Spleen (tissue), 13 donors: ENCODE measurements at places on chromosomes 12 and 14.

GRCh38 chr12:129009833-129010622, 156.8 kb downstream of the GLT1D1 start:
- no peak for DNase-seq

- no peak for DNase-seq
These were observed 2.4 kb upstream of the A2M start for GRCh38 chr12:9118158-9118557.

GRCh38 chr14:42490536-42490935, 883.9 kb downstream of the LRFN5 start:
- no peak for DNase-seq

DNA sequence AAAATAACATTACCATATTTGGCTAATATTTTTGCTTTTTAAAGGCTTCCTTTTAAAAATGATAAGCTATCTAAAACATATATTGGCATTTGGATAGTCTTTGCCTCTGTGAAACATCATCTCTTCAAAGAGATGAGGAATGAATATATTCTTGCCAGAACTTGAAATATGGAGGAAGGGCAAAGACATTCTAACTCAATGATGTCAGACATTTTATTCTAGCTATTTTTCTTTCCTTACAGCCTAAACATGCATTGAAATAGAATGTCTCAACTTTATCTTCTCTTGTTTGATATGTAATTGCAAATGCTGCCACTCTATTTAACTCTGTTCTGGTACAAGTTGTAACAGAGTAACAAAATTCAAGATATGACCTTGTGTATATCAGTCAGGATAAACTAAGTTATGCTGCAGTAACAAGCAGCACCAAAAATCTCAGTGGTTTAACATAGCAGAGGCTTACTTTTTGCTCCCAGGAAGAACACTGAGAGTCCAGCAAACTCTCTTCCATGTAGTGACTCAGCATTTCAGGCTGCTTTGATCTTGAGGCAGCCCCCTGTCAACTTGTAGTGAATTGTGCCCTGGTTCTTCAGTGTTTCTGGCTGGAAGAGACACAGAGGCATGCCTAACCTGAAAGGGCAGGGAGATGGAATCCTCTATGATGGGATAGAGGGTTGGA, 11.0 kb downstream of the IRAK3 start:
- no peak for DNase-seq

- no peak for DNase-seq
These were observed 321.3 kb downstream of the AEBP2 start for GRCh38 chr12:19760611-19761010.

GRCh38 chr12:19451196-19451595, 11.9 kb downstream of the AEBP2 start:
- DNase-seq, result no peak

GRCh38 chr12:91307957-91308670, 125.5 kb upstream of the DCN start:
- DNase-seq, result no peak

DNA sequence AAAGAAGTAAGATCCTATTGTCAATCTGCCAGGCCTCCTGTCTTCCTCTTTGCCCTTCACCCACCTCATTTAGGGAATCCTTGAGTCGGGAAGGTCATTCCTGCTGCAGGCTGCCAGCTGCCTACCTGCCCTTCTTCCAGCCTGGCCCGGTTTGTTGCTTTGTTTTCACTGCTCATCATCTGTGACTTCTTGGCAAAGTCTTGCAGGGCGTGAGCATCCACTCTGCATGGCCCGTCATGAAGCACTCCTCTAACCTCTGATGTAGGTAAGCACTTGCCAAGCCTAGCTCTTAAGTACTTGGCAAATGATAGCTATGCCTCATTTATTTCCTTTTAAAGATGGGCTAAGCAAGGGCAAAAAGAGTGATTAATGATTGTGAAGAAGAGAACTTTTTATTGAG, 192.8 kb downstream of the NRXN3 start:
- DNase-seq, result no peak

GRCh38 chr12:128316078-128316477, 49.1 kb downstream of the TMEM132C start:
- no peak for DNase-seq

DNA sequence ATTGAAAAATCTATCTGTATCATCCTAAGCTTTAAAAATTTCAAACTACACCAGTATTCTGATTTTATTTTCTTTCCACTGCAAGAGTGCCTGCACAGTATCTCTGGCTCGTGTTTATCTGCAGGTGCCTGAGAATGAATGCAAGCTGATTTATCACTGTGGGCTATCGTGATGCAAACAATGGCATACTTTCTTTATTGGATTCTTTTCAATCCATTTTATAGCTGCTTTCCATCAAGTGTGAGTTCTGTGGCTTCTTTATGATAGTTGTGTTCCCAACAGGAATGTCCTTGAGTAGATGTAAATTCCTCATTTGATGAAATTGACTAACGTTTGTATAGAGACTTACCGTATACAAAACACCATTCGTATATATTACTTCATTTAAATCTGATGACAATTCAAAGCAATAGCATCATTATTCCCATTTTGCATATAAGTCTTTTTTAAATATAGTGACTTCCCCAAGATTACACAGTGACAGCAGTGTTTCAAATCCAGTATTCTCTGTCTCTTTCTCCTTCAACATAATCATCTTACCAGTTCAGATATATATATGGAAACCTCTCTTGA, 160.3 kb upstream of the ABCD2 start:
- DNase-seq, result no peak

GRCh38 chr14:103398427-103399195, 13.4 kb downstream of the MARK3 start:
- no peak for DNase-seq

DNA sequence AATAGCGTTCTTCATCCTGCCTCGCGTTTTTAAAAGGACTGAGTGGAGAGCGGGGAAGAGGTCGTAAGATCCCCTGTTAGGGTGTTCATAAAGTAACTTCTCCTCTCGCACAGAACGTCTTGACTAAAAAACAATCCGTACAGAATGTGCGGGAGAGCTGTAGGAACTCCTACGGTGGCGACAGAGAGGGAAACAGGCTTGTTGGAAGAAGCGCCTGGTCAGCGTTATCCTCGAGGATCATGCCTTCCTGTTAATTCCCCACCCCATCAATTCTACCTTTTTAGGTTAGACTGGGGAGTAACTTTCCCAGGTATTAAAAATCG, 399 bp upstream of the WASHC4 start:
- no peak for DNase-seq

DNA sequence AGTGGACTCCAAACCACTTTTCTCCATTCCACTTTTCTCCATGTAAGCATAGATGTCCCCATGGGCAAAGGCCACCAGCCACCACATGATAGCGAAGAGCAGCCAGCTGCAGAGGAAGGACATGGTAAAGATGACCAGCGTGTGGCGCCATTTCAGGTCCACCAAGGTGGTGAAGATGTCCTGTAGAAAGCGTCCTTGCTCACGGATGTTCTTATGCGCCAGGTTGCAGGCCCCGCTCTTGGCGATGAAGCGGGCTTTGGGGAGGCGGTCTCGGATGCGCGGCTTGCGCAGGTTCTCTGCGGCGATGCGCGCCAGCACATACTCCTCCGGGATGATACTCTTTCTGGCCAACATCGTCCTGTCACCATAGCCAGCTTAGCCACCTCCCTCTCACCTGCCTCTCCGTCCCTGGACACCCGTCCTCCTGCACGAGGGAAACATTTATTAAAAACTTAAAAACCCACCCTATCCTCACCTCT, 1.2 kb downstream of the KCNJ8 start:
- DNase-seq, result no peak

GRCh38 chr14:21846227-21846885, 172.7 kb upstream of the OR4E1 start:
- peak; percentile 82 for DNase-seq

GRCh38 chr12:51548241-51548640, 42.8 kb upstream of the SCN8A start:
- no peak for DNase-seq

DNA sequence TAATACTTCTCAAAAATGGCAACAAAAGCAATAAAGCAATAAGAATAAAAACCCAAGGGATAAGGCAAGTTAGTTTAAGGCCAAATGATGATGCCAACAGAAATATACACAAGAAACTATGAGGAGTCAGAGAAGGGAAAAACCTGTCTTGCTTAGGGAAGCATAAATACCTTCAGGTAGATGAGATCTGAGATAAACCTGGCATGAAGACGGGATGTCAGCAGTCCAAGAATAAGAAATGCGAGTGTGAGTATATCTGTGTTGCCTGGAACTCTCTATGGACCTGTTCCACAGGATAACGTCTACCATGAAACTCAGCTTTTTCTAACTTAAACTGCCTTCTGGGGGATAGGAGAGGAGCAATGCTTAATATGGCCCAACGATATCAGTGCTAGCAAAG, 30.6 kb downstream of the KCNH5 start:
- no peak for DNase-seq

DNA sequence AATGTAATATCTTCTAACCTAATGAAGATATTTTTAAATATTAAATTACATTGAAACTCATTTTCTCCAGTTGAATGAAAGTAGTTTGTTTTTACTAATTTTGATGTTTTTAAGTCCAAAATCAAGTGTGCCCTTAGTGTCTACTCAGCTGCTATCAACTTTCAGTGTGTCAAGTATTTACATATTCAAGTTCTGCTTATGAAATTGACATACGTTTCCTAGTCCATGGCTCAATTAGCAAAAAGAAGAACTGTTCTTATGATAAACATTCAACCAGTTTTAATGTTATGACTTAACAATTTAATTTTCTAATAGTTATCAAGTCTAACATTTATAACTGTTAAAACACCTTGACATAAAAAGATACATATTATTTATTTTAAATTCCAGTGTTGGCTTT, 137.1 kb downstream of the DUSP6 start:
- DNase-seq, result no peak

DNA sequence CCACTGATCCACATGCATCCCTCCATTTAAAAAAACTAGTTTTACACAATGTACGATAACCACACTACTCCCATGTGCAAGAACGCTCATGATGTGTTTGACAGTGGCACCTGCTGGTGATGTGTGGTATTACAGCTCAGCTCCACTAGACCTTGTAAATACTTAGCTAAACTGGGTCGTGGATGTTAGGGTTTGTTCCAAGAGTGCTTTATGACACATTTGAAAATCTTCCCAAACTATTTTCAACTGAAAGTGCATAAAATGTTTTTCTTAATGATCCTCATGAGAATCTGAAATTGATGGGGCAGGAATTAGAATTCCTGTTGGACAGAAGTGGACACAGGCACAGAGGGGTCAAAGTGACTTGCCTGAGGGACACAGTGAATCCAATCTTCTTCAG, 99.2 kb downstream of the SCARB1 start:
- no peak for DNase-seq

GRCh38 chr12:2639020-2639298, 155.8 kb upstream of the FKBP4 start:
- DNase-seq, result no peak

GRCh38 chr14:92414690-92415445, 91.9 kb downstream of the SLC24A4 start:
- DNase-seq, result no peak

- no peak for DNase-seq
These were observed 141.5 kb upstream of the ARID2 start for GRCh38 chr12:45587877-45588533.

DNA sequence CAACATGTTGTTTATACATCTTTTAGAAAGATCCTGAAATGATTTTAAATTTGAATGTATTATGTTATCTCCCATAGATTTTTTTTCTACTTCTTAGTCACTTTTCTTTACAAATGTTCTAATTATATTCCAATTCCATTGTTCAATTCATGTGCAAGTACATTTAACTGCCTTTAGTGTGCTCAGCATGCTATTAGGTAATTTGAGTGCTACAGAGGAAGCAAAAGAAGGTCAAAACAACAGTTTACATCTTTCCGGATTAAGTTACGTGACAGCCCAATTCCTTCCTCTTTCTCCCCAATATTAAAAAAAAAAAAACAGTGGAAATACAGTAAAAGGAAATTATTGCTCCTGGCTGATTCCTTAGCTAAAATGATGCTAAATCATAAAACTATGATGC, 98.3 kb downstream of the RTN1 start:
- DNase-seq, result no peak

DNA sequence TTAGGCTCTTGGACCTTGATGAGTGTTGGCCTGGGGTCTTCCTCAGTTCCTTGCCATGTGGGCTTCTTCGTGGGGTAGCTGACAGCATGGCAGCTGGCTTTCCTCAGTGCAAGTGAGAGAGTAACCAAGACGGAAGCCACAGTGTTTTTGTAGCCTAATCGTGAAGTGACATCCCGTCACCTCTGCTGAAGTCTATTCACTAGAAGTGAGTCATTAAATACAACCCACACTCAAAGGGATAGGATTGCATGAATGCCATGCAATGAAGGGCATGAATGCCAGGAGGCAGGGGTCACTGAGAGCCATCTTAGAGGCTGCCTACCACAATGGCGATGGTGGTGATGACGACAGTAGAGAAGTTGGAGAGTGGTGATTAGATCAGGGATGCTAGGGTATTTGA, 13.5 kb upstream of the ASIC1 start:
- peak; percentile 9 for DNase-seq

DNA sequence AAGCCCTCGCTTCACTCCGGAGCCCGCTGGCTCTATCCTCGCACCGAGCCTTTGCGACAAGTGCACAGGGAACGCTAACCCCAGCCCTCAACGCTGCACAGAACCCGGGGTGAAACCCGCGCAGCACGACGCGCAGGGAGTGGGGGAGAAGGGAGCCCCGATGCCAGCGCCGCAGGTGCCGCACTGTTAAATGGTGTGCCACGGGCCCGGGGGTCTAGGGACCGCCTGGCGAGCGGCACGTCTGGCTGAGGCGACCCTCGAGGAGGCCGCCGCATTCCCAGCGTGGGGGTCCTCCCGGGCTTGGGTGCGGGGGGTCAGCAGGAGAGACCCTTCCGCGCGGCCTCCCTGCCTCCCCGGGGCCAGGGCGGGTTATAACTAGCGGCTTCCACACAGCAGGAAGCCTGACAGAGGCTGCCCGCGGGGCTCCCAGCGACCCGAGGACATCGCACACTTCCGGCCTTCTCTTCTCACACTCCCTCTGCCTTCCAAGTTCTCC, 23.8 kb upstream of the LRTM2 start:
- peak; percentile 93 for DNase-seq

- DNase-seq, result no peak
These were observed 153.9 kb upstream of the RMST start for GRCh38 chr12:97308576-97309198.

- peak; percentile 36 for DNase-seq
These were observed 8.4 kb upstream of the PGF start for GRCh38 chr14:74963705-74964271.

- DNase-seq, result no peak
These were observed 167.4 kb downstream of the RPS29 start for GRCh38 chr14:49418789-49419188.

DNA sequence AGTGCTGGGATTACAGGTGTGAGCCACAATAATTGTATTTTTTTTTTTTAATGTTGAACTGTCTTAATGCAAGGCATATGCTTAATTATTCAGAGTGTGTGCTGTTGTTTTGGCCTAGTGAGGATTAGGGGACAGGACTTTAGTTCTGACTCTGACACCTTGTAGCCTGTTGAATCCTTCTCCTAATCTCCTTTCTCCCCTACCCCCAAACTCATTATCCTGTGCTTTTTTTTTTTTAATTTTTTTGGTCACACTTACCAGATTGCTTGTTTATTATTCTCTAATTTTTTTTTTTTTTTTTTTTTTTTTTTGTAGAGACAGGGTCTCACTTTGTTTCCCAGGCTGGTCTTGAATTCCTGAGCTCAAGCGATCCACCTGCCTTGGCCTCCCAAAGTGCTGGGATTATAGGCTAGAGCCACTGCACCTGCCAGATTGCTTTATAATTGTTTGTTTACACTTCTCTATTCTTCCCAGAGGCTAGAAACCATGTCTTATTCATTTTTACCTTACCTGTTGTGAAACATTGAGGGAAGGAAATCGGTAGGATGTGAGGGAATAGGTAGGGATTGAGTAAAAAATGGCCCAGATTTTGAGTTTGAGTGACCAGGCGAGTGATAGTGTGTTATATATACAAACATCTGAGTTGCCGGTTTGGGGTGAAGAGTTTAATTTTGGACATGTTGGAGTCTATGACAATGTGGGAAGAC, 32.2 kb downstream of the DIP2B start:
- no peak for DNase-seq
